NCI-H1417 treated with DMSO at 0.1 percent for 48 hours (cell line): ENCODE measurements at places on chromosomes 7 and 10.

DNA sequence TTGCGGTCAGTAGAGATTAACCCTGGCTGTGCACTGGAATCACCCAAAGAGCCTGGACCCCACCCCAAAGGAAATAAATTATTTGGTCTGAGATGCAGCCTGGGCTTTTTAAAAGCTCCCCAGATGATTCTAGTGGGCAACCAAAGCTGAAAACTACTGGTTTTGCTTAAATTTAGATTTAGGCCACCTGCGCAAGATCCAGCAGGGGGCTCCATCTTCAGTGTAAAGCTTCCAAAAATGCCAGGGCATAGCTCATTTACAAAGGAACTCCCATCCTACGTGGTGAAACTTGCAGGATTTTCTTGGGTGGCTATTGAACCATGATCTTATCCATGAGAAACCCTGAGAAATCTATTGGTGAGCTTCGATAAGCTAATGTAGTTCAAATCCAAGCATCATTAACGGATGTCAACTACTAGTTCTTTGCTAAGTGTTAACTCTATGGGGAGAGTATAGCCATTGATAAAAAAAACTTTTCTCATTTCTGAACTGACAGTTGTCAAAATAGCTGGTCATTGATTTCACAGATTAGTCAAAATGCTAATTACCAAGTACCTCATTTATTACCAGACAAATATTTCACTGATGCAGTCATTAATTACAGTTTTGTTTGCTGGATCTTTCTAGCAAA, 315.3 kb downstream of the LHFPL3 start:
- DNase-seq, result no peak

DNA sequence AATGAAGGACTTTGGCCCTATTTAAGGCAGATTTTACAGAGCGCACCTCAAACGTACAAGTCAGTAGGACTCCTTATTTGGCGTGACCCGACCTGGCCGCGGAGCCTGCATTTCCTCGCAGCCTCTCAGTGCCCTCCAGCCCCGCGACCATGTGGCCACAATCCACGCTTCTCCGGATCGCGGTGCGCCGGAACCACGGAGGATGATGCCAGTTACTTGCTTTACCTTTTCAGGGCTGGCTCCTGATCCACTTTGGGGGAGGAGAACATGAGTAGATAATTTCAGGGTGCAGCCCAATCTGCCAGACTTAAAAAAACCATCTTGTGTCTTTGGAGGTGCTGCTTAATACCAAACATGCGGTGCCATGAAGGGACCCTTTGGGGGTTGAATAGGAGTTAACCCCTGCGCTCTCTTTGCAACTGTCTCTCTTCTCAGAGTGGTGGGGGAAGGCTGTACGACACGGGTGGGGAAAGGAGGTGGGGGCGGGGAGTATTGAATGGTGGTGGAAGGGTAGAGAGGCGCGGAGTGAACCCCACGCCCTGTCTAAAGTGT, 1.5 kb downstream of the FRAT1 start:
- DNase-seq, result no peak

DNA sequence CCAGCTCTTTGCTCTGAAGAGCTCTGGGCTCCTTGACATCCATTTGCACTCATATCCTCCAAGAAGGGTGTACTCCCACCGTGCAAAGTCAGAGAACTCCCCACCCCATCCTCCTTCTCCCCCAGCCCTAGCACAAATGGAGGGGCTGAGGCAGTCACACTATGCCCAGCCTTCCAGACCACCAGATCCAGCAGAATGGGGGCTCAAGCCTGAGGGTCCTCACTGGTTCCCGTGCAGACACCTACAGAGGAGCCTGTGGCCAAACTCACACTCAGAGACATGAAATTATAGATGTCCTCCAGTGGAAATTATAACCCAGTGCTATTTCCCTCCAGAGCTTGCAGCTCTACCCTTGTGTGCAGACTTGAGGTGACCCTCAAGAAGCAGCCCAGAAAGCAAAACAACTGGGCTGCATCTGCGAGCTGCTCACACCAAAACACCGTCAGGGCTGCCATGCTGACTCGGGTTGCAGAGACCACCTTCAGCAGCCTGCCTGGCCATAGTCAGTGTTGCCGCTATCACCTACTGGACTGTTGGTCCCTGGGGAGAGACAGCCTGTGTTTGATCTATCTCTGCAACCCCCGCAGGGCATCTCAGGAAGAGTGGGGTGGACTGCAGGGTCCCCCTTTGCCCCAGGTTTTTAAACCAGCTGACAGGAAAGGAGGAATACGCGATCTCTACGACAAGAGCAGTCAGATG, 7.4 kb downstream of the ZNF488 start:
- DNase-seq, result no peak

GRCh38 chr7:8387551-8388256, 45.7 kb upstream of the NXPH1 start:
- no peak for DNase-seq

DNA sequence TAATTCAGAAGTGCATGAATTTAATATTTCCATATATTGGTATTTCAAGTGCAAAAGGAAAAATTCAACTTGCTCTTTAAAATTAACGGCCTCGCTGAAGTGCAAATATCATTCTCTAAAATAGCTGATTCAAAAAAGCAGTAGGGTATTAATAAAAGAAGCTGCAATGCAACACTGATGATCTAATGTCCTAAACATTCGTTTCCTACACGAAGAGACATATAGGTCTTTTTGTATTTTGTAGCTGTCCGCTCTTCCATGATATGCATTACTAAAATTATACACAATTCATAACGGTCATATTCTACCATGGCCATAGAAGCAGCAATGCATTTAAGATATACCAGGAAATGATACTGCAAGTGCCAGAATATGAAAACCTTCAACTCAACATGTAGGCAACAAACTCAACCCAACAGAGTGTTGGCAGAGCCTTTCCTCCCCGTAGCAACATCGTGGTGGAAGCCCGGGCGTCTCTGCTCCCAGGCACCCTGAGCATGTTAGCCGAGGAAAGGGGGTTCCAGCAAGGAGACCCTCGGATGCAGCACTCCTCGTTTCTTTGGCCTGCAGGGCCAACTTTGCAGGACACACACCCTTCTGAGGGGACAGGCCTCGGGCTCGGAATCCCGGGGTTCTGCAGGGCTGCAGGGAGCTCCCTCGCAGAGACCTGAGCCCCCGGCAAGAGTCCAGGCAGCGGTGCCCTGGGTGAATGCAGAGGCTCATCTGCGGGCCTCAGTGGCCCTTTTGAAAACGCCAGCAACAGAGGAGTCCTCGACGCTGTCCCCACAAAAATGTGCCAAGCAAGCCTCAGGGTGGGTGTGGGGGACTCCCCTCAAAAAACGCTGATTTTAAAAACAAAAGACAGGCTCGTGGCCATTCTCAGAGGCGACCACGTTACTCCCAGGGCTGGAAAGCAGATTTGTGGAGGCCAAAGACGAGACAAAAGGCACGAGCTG, 1.6 kb downstream of the FAM171A1 start:
- DNase-seq, result no peak
